ENCODE measurements at places on chromosomes 3 and 15. TPM values are rescaled to one million over a fixed set of nuclear protein-coding genes. Genes with fewer than 3 reads are reported as not detected.

DNA sequence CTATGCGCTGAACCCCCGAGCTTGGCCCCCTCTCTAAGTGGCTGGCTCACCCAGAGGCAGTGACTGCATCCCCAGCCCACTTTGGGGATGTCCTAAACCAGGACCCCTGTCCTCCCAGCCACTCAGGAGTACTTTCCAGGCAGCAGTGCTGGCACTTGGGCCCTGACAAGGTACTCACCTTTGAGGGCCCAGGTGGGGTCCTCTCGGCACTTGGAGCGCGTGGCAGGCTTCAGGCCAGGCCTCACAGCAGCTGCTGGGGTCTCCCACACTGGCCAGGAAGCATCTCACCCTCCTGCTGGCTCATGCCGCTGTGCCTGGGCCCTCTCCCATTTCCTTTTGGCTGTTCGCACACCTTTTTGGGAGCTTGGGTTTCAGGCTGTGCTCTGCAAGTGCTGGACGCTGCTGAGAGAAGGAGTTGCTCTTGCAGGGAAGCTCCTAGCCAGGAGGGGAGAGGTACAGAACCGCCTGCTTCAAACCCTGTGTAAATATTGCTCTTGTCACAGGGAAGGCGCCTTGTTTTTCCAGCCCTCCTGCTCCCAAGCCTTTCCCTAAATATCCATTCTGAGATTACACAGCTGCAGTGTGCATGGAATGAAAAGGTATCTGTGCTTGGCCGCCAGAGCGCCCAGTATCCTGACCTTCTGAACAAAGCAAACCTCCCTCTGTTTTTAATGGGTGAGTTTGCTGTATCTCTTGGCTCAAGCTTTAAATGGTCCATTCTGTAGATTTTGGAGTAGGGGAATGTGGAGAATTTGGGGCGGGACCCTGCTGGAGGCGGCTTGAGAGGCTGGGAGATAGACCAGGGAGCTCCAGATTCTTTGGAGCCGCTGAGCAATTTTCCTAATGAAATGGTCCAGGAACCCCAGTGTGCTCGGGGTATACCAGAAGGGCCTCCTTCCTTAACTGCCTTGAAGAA is 45.6 kb downstream of the DNASE1L3 start:
- DNase-seq: no peak

DNA sequence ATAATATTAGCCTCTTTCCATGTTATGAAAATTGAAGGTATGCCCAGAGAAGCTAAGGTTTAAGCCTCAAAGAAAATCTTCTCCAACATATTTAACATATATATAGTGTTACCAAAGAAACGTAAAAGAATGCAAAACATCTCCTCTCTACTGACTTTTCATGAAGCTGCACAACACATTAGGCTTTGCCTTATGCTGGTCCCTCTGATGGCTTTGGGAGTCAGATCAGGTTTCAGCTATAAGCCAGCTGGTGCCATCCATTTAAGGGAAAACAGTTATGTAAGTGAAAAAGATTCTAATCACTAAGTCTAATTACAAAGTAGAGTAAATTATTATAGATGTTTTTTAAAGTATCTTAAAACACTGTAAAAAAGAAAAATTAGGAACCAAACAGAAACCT is 410.5 kb downstream of the LSAMP start:
- no peak for DNase-seq

The GNB4 gene
- 67.3 TPM for total RNA-seq

The SOX14 gene
- total RNA-seq: not detected
